ENCODE measurements at places on chromosomes 3 and 15.

DNA sequence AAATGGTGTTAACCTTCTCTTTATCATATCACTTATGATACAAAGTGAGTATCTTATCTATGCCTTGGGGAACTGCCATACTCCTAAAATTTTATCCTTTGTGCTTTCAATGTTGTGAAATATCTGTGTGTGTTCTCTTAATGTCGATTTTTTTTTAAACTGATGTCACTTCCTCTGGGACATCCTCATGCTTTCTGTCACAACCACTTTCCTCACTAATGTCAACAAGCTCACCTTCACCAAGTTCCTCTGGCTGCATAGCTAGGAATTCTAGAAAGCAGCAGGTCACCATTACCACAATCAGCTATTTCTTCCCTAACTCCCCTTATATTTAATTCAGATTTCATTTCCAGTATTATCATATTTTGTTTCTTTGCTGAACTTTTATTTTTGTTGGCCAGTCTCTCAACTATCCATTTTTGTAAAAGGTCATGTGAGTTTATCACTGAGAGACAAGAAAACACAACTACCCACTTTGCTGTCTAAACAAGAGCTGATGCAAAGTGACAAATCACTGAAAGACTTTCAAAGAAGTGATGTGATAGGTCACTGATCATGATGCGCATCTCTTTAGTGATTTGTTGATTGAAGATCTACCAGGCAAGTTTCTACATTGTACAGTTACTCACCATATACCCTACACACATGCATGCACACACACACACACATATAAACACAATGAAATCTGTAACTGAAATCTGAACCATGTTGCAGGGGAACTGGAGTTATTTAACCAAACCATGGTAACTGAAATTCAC is 369.0 kb downstream of the ULK4 start:
- no peak for DNase-seq

DNA sequence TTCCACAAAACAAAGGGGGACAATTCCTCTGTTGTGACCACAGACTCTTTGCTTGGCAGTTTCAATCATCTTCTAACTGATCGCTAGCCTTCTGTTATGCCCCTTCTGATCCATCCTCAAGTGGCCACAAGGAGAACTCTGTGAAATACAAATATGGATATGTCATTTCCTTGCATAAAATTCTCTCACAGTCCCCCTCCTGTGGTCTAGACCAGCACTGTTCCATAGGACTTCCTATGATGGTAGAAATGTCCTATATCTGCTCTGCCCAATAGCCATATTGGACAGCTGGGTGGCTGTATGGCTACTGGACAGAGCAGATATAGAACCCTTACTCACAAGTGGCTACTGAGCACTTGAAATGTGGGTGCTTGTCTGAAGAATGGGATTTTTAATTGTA is 25.9 kb upstream of the SNRK start:
- DNase-seq: no peak

DNA sequence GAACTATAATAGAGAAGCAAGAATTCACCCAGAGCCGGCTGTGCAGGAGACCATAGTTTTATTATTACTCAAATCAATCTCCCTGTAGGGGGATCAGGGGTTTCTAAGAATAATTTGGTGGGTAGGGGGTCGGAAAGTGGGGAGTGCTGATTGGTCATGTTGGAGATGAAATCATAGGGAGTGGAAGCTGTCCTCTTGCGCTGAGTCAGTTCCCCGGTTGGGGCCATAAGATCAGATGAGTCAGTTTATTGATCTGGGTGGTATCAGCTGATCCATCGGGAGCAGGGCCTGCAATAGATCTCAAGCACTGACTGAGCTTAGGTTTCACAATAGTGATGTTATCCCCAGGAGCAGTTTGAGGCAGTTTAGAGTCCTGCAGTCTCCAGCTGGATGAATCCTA is 97.0 kb upstream of the SNRPN start:
- no peak for DNase-seq

DNA sequence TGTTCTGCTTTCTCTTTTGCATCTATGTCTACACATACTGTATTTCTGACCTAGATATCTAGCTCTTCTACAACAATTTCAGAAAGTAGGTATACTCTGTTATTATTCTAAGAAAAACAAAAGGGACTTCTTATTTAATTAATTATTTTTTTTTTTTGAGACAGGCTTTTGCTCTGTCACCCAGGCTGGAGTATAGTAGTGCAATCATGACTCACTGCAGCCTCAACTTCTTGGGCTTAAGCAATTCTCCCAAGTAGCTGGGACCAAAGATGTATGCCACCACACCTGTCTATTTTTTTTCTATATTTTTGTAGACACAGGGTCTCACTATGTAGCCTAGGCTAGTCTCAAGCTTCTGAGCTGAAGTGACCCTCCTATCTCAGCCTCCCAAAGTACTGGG is 130.6 kb downstream of the MBNL1 start:
- no peak for DNase-seq

DNA sequence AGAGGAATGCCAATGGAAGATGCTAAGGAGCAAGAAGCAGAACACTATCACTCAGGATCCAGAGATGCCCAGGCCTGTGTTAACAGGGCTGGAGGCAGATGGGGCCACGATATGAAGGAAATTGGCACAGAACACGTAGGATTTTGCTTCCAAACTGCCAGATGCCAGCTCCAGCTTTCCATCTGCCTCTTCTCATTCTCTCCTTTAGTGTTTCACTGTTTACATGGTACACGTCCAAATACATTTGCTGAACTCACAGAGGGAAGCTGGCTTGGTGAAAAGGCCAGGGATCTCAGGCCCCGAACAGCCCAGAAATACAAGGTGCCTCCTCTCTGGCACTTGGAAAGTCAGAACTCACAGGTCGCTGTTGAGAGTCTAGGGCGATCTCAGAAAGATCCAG is 187.0 kb downstream of the NTRK3 start:
- no peak for DNase-seq

- DNase-seq: no peak
Observed at GRCh38 chr3:193929921-193930646, 205.9 kb upstream of the HES1 start.

DNA sequence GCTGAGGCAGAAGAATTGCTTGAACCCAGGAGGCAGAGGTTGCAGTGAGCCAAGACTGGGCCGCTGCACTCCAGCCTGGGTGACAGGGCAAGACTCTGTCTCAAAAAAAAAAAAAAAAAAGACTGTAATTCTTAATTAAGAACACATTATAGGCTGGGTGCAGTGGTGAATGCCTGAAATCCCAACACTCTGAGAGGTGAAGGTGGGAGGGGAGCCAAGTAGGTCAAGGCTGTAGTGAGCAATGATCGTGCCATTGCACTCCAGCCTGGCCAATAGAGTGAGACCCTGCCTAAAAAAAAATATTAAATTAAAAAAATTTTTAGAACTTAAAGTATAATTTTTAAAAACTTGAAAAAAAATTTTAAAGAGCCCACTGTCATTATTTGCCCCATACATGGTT is 13.4 kb upstream of the ARPIN start:
- DNase-seq: no peak

DNA sequence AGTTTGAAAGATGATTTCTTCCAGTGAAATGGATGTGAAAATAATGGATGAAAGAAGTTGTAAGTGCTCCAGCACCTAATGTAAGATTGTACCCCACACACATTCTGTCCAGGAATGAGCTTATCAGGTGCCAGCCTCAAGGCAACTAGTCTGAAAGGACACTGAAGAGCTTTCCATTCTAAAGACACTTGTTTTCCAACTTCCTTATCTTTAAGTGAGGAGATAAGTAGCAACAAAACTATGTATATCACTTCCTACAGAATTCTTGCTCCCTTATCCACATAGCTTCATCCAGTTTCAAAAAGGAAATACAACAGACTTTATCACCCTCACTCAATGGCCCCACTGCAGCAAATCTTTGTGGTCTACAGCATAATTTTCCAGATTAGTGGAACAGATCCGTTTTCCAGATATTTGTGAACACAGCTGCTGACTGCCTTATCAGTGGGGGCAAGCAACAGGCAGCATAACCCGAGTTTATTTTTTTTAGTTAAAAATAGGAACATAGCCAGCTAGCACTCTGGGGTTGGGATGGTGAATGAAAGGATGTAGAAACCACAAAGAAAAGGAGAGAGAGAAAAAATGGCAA is 60.6 kb downstream of the CD200R1L start:
- no peak for DNase-seq

- DNase-seq: no peak
Observed at GRCh38 chr15:60651101-60651500, 172.2 kb upstream of the ICE2 start.

DNA sequence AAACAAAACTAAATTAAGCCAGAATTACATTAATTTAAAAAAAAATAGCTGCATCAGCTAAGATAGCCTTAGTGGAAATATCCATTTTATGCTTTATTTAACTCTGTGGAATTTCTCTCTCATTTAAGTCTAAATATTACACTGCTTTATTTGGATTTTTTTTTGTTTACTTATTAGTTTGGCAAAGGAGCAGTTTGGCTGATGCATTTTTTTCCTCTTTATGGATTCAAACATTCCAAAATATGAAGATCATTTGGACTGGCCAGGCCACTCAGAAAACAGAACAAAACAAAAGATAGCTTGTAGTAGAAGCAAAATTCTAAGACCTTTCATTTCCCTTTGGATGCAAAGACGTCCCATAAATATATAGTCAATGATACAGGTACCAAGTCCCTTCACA is 707.3 kb upstream of the UBE2E2 start:
- DNase-seq: no peak

GRCh38 chr15:79140846-79141570 is 50.4 kb upstream of the RASGRF1 start:
- no peak for DNase-seq

GRCh38 chr3:109532257-109533216 is 195.2 kb upstream of the DPPA4 start:
- DNase-seq: peak; percentile 3
